GM23248 (cell line): ENCODE measurements at places on chromosomes 2 and 18. TPM values are rescaled to one million over a fixed set of nuclear protein-coding genes. Genes with fewer than 3 reads are reported as not detected.

The EFHD1 gene
- not detected in 2 replicates for total RNA-seq

GRCh38 chr2:101596333-101596732 is 101.2 kb upstream of the MAP4K4 start:
- no peak for DNase-seq

The UBE2F gene
- total RNA-seq: 61.5 and 88.7 TPM in 2 replicates

DNA sequence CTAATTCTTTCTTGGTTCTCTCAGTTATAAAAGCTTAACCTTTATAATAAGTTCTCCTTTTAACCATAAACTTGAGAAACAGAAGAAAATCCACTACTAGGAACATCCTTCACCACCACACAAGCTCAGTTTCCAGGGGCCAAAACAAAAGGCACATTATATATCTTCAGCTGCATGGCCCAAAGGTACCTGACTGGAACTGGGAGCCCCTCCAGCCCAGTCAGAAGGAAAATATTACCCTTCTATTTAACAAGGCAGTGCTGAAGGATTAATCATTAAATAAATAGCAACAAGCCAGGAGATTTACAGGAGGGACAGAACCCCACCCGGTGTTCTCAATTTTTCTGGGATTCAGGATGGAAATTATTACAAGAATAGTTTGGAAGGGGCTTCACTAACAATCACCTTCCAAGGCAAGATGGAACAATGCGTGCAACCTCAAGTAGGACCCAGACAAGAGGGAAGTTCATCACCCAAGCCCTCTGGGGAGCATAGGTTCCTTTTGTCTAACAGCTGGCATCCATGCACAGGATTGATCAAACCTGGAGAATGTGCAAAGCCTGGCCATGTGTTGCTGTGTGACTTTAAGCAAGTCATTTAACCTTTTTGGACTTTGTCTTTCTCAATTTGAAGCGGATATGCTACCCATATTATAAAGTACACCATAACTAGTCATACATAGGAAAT is 159.6 kb upstream of the SETBP1 start:
- DNase-seq: peak; percentile 43

The TCF23 gene
- total RNA-seq: not detected in 2 replicates

DNA sequence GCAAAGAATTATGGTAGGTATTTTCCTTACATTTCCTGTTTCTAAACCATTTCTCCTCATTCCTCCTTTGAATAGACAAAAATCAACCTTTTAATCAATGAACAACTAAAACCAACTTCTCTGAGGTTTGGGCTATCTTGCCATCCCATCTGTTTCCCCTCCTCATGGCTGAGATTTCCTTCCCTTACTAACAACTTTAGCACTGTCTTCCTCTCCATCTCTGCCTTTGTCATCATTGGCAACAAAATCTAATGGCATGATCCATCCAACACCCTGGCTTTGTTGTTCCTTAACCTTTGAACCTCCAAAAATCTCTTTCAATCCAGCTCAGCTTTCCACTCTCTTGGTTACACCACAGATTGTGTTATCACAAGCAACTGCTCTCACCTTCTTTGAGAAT is 95.3 kb upstream of the FAM136A start:
- no peak for DNase-seq

The CRYGD gene
- not detected in 2 replicates for total RNA-seq

The CHRNG gene
- total RNA-seq: not detected in 2 replicates

The FAP gene
- total RNA-seq: 243 and 269 TPM in 2 replicates

- DNase-seq: no peak
These were observed 22.6 kb downstream of the CHMP1B start for GRCh38 chr18:11873670-11874340.
